SK-N-MC (cell line): ENCODE measurements at places on chromosomes 4 and X.

GRCh38 chr4:126238013-126238412, 923.3 kb downstream of the FAT4 start:
- DNase-seq, result no peak

DNA sequence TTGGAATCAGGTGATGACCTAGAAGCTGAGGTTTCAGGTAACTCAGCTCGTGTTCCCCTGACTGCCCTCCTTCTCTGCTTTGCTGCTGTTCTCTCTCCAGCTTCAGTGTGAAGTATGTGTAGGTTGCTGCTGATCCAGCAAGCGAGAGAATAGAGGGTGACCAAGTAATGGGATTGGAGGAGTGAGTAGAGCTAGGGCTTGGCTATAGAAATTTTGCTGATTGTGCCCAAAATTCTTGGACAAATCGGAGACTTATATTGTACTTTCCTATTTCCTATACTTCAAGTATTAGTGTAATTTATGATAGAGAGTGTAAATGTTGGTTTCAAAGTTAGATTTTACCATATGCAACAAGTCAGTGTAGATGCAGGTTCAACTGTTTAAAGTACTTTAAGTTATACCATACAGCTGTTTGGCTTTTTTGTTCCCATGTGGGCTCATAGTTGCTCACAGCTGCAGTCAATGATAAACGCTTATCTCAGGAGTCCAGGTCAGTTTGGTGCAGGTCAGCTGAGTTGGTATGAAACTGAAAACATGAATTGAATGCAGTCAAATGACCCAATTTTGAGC, 48.0 kb downstream of the RAPGEF2 start:
- DNase-seq, result no peak

DNA sequence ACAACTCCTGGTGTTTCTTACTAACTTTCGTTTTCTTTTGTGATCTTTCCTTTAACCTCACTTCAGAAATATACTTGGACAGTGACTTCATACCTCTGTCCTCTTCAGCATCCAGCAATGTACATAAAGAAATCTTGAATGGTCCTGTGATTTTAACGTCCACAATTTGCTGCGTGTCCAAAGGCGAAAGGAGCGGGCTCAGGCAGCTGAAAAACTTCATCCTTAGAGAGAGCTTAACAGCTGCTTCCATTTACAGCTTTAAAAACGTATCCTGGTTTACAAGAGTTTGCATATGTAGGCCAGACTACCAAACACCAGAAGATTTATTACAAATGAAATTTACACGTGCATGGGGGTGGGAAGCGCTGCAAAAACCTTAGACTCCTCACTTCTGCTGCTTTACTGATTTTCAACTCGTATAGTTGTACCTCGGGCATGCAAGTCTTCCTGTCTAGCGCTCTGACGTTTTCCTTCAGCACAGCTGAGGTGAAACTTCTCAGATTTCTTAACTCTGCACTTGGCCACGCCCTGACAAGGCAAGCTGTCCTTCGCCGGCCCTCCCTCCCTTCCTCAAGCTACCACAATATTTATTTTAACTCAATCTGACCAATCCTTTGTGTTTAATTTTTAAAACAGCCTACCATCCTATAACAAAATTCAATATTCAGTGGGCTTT, 406.4 kb downstream of the FAM47A start:
- DNase-seq, result no peak

DNA sequence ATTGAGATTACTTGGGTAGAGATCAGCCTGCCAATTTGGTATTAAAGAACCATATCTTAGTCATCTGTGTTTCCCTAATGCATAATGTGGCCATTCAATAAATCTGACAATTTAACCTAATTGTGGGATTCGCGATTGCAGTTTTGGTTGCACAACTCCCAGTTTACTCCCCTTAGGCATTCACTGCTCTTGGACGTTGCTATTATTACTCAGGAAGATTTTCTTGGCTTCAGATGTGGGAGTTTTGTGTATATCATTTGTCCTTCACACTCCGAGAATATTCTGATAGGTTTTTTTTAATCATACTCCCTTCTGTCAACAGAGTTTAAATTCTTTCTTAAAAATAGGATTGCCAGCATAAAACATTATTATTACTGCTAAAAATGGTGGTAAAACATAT, 22.0 kb upstream of the TRPC3 start:
- DNase-seq, result no peak

DNA sequence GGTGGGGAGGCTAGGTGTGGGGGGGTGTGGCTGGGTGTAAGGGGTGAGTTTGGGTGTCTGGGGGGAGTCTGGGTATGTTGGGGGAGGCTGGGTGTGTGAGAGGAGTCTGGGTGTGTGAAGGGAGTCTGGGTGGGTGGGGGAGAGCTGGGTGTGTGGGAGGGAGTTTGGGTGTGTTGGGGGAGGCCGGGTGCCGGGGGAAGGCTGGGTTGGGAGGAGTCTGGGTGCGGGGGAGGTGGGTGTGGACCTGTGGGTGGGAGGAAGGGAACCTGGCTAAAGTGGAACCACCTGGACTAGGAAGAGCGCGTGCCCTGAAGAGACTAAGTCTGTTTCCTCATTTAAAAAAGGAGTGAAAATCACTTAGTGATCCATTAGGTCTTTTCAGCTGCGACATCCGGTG, 18.3 kb downstream of the SPON2 start:
- DNase-seq, result no peak

- DNase-seq, result no peak
Observed at GRCh38 chrX:155611302-155611701, 1.4 kb downstream of the TMLHE start.

DNA sequence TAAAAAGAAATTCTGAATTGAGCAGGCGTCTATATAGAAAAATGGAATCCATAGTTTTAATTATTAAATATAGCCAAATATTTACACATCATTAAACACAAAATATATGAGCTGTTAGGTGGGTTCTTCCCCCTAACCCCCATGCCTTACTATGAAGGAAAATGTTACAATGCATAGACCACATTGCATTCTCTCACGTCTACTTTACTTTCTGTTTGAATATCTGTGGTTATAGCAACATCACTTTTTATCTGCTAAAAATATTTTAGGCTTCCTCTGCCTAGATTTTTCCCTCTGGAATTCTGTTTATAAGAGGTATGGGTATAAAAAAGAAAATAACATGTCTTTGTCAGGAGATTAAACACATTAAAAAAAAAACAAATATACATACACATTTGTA, 73.1 kb downstream of the MAML3 start:
- no peak for DNase-seq

DNA sequence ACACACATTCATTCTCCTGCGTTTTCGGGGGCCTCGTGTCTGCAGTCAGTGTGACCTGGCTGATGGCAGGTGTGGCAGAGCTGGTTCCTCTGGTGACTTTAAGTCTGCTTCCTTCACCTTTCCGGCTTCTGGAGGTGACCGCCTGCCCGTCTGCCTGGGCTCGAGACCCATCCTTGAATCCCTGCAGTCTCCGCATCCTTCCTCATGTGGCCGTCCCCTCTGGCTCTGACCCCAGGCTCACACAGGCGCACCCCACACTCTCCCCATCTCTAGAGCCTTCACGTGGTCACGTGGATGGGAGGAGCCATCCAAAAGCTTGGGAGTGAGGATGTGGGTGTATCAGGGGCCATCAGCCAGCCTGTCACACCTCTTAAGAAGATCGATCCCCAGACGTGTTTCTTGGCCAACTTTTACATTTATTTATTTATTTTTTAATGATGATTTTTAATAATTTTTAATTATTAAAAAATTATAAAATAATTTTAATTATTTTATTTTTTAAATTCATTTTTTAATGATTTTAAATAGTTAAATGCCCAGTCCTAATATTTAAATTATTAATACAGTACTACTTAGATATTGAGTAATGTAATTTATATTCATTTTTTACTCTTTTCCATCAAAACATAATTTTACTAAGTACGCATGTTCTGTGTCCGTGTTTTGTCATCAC, 20.9 kb downstream of the RGS12 start:
- DNase-seq, result no peak

- DNase-seq, result no peak
Observed at GRCh38 chr4:30832639-30833038, 112.5 kb downstream of the PCDH7 start.

DNA sequence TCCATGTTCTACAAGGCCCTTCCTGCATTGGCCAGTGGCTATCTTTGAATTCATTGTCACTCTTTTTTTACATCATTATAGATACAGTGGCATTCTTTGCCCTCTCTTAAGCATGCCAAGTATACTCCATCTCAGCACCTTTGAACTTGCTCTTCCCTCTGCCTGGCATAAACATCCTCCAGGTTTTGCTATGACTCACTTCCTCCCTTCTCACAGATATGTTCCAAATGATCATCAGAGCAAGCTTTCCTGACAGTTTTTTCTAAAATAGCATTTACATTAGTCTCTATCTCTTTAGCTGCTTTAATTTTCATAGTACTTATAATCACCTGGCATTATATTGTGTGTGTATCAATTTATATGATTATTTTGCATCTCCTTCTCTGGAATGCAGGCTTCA, 553.3 kb upstream of the MAGEB2 start:
- no peak for DNase-seq

DNA sequence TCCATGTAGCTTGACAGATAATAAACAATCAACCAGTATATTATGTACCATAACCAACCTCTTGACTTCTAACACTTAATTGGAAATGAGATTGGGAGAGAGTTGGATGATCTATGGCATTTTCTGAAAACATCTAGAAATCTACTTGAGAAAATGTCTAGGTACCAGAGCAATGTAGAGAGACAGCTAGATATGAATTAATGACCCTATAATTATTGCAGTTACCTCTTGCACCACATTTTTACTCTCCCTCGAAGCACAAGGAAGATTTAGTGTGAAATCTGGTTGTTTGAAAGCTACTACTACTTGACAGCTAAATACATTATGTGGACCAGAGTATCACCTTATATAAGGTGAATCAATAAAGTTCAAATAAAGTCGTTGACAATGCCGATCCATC, 1534.4 kb upstream of the IGFBP7 start:
- DNase-seq, result no peak

DNA sequence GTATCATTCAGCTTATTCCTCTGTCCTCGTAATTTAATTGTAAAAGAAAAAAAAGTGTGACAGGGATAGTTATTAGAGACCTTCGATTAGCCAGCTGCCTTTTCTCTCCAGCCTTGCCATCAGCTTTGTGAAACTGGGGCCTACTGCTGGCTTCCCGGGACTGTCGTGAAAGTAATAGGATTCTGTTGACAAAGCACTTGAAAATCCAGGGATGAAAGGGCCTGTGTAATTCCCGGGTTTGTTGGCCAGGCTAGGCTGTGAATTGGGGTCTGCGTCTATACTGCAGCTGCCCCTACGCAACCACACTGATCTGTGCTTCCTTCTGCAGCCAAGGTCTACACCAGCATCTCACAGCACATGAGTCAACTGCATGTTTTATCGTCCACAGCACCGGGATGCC, 120.4 kb upstream of the SCML1 start:
- DNase-seq, result no peak

DNA sequence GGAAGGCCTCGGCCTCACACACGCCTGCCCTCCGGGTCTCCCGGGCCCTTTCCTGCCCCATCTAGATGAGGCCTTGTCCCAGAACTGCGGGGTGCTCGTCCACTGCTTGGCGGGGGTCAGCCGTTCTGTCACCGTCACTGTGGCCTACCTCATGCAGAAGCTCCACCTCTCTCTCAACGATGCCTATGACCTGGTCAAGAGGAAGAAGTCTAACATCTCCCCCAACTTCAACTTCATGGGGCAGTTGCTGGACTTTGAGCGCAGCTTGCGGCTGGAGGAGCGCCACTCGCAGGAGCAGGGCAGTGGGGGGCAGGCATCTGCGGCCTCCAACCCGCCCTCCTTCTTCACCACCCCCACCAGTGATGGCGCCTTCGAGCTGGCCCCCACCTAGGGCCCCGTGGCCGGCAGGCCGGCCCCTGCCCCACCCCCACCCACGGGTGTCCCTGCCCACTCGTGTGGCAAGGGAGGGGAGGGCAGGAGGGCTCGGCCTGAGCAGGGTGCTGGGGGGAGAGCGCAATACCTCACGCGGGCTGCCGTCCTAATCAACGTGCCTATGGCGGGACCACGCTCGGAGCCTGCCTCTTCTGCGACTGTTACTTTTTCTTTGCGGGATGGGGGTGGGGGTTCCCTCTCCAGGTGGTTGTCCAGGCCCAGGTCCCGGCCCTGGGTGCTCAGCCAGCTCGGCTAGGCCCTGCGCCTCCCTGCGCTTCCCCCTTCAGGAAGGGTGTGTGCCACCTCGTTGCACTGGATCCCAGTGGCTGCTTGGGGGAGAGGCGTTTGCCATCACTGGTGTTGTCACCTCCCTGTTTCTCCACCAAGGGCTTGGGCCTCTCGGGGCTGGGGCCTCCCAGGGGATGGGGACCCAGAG, 3.1 kb downstream of the DUSP9 start:
- no peak for DNase-seq

GRCh38 chr4:154858166-154858565, 77.1 kb downstream of the RBM46 start:
- DNase-seq, result no peak

- no peak for DNase-seq
Observed at GRCh38 chr4:107570952-107571351, 149.1 kb downstream of the PAPSS1 start.

- DNase-seq, result no peak
Observed at GRCh38 chrX:31499109-31499508, 427.3 kb upstream of the FTHL17 start.

GRCh38 chr4:150297861-150298474, 219.7 kb downstream of the DCLK2 start:
- DNase-seq, result peak; percentile 66

DNA sequence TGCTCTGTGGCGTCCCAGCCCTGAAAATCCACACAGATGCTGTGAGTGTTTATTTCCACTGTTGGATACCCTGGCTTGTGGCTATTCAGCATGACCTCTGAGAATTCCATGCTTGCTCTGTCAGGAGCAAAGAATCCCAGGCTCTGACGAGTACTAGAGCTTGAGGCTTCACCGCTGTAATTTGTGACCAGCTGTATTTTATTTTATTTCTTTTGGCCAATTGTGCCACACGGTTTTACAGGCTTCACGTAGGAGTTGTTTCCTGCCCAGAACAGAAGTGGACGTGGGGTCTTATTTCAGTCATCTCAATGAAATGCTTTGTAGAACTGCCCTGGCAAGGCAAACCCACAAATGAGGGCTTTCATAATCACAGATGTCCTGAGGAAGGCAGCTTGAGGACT, 69.4 kb upstream of the CLDN34 start:
- no peak for DNase-seq

GRCh38 chr4:171256223-171256622, 557.0 kb upstream of the GALNTL6 start:
- DNase-seq, result no peak

- DNase-seq, result no peak
Observed at GRCh38 chr4:89719536-89720090, 117.3 kb downstream of the SNCA start.

- no peak for DNase-seq
Observed at GRCh38 chrX:124117325-124117724, 155.8 kb downstream of the STAG2 start.

DNA sequence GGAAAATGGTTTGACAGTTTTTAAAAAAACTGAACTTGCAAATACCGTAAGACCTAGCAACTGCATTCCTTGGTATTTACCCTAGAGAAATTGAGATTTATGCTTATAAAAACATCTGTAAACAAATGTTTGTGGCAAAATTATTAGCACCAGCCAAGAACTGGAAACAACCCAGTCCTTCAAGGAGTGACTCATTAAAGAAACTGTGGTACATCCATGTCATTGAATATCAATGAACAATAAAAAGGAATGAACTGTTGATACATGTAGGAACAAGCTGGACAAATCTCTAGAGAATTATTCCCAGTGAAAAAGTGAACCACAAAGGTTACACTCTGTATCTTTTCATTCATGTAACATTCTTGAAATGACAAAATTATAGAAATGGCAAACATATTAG, 240.2 kb upstream of the ADAMTS3 start:
- DNase-seq, result no peak
